ENCODE measurements at places on chromosomes 2 and 18.

GRCh38 chr2:220043990-220044335, 416.5 kb downstream of the SLC4A3 start:
- DNase-seq: no peak

DNA sequence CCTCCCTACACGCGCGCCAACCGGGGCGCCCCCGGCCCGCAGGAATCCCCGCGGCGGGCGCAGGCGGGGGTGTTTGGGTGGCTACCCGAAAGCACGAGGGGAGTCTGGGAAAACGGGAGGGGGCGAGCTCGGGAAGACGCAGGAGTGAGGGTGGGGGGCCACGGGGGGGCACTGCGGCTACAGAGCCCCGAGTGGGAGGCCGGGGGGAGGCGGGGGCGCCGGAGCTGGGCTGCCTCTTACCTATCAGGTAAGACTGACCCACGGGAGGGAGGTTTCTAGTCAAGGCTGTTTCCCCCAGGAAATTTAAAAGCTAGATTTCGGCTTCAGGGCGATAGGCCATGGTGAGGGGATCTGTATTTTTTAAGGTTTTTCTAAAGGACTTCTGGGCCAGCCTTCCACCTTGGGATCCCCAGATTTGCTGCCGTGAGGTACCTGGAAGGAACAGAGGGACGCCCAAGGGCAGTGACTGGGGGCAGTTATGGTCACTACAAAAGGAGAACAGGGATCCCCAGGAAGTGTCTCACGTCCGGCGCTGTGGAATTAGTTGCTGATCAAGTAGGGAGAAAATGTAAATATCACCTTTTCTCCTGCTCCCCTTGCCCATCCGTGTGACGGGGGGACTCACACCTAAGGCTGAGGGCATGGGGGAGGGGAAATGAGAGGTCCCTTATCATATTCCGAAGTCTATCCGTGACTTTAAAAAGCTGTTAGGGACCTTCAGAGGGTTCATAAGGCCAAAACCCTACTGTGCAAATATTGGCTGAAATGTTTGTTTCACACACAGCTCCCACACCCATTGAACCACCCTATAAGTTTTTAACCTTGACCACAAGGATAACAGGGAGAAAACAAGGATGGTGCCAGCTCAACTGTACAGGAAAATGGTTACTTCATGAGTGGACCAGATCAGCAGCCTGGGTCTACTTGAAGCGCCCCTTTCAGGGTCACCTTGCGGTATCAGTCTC, 638 bp upstream of the IRS1 start:
- DNase-seq: no peak

DNA sequence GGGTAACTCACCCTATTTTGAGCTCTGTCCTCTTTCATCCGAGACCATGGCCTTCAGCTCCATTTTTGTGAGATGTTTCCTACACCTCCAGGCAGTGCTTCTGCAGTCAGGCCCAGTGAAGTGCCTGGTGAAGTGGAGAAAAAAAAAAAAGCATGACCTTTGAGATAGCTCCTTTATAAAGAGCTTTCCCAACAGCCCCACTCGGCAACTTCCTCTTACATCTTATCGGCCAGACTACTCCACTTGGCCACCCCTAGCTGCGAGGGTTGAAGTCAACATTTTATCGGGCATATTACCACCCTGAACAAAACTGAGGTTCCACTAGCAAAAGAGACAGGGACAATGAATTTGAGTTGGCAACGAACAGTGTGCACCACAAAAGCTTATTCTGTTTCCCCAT, 124.8 kb upstream of the RNF152 start:
- no peak for DNase-seq

DNA sequence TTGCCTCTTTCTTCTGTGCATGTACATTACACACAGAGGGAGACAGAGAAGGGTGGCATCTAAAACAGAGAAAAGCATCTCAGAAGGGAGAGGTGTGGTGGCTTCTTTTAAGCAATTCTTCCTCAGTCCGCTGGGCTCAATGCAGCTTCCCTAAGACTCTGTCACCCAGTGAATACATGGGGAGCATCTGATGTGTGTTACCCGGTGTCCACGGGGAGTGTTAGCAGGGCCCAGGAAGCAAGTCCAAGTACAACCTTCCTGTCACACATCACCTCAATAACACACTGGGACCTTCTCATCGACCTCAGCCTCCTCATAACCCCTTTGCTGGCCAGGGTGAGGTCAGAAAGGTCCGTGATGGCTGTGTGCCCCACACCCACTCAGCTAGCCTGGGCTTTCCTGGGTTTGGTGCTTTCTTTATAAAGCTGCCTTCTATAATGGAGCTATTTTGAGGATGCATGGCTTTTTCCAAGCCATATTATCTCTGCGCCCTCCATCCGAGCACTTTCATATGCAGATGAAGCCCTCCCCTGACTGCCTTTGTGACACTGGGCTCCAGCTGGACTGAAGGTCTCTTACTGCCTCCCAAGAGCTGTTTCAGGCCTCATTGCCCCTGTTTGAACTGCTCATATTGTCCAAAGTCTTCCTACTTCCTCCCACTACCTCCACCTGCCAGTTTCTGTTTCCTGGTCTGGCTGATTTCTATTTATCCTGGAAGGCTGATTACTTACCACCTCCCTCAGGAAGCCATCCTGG, 21.4 kb downstream of the TNFRSF11A start:
- DNase-seq: peak; percentile 89

GRCh38 chr2:148876595-148877402, 1.8 kb downstream of the KIF5C start:
- DNase-seq: peak; percentile 85

- DNase-seq: no peak
These were observed 143.5 kb downstream of the SH3RF3 start for GRCh38 chr2:109272461-109272860.

DNA sequence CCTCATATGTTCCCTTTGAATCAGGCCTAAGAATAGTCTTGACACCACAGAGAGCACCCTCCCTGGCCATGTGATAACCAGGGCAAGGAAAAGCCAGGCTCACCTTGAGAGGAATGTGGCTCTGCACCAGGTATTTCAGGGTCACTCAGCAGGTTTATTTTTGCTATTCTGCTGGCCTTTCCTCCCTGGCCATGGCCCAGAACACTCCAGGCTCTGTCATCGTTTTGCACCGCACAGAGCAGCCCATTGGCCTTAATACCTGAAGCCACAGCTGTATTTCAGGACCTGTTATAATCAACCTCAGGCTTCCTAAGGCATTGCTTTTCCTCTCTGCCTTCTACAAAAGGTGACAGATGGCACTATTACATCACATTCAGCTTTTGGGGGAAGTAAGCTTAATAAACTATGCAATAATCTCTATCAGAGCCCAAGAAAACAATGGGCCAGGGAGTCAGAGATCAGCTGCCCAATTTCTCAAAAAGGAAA, 668.3 kb downstream of the IRS1 start:
- DNase-seq: no peak

DNA sequence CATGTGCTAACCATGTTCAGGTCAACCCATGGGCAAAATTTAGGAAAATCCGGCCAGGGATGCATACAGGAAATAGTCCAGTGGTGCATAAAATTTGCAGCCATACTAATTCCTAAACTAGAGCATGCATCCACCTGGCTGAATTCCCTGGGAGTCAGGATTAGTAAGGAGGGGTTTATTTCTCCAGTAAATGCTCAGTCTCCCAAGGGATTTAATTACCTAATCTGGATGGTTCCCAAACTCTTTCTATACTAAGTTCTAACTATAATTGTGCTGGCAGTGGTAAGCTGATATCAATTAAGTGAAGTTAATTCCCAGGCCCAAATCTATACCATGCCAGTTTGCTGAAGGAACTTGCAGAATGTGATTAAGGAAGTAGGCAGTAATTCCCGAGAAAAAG, 26.2 kb upstream of the EVA1A start:
- no peak for DNase-seq

DNA sequence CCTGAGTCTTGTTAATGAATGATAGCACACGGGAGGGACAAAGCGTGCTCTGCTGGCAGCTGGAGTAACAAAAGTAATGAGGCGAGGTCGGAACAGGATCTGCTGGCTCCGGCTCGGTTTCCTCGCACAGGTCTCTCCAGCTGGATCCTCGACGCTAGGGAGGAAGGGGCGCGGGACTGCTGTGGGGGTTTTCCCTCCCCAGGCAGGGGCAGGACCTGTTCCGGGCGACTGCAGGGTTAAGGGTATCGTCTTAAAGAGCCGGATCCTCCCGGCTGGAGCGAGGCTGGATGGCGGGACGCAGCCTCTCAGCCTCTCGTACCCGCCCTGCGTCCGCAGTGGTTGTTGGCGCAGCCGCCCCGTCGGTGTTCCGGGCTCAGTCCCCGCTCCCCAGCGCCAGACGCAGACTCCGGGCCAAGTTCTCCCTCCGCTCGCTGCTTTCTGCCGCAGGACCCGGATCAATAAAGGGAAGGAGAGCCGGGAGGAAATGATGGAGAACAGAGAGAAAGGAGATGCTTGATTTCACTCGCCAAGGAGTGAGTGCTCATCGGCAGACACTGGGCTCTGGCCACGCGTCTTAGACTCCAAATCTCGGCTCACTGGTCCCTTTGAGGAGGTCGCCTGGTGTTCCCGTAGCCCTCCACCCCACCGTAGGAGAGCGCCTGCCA, 1.1 kb upstream of the LIPG start:
- DNase-seq: peak; percentile 90

DNA sequence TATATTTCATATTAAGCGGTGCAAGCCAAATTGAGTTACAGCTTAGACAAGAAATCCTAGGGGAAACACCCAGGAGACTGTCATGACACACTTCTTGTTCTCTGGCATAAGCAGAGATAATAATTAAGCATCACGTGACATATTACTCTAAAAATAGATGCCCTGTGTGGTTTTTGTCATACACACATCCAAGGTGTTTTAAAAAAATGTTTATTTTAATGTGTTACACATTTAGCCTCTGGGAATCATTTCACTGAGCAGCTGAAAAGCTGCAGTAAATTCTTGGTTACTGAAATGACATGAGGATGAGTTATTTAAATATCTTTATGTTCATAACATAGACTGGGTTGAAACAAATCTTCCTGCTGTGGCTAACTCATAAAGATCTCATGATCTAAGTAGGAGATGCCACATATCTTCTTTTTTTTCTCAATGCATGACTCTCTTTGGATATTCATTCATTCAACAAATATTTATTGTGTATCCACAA, 38.0 kb upstream of the ERMN start:
- no peak for DNase-seq

- no peak for DNase-seq
These were observed 75.9 kb downstream of the TXNL1 start for GRCh38 chr18:56562479-56562878.

DNA sequence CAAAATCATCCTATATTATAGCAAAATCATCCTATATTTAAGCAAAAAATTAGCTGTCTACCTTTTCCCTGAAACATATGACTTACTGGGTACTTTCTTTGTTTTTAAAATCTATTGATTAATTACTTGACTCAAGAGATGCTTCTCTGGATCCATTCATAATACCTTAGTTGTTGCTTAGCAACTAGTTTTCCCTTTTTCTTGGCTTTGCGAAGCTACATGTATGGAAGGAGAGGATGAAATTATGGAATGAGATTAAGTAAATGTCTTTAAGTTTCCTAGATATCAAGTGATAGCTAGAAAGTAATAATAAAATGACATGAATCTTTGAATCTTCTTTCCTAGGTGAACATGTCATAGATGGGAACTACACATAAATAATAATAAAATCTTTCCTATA, 1033.2 kb upstream of the FAM98A start:
- no peak for DNase-seq

DNA sequence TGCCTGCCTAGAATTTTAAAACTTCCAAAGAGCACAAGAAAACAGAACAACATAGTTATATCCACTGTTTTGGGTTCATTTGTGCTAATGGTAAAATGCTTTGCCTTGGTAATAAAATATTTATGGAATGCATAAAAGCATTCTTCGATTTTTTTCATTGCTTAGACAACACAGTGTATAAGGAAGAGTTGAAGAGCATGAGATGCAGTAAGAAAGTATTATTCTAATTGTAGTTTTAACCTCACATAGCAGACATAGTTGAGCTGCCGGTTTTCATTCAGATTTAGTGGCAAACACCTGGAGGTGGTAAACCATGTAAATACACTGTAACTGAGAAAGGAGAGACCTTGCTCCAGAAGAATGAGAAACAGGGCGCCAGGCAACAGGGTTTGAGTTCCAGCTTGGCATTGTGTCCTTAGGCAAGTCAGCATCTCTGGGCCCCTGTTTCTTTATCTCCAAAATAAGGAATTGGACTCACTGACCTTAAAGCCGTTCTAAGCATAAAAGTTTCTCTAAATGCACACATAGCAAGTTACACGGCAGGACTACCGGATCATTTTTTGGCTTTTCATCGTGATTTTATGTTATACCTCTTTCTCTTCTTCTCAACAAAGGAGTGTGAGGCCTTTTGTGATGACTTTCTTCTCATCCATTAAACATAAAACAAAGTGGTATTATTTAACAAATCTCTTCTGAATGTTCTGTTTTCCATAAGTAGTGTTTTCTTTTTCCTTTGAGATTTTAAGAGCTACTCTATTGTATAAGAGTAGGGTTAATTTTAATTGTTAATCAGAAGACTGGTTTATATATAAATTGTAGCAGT, 7.9 kb downstream of the UGP2 start:
- no peak for DNase-seq

GRCh38 chr2:39492095-39492590, 55.1 kb upstream of the MAP4K3 start:
- no peak for DNase-seq

- peak; percentile 5 for DNase-seq
These were observed 303.3 kb upstream of the GULP1 start for GRCh38 chr2:187988348-187988747.

DNA sequence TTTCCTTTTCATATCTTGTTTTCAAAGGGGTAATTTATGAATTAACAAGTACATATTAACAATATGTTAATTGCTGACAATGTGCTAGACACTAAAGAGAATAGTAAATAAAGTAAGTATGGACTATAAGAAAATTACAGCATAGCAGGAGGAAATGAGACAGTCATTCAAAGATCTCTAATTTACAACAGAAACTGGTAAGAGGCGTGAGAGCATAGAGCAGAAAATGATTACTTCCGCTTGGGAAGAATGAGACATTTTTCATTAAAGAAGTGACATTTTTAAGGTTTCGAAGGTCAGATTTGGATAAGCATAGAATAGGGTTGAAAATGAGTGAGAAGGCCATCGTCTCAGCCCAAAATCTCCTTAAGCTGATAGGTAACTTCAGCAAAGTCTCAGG, 184.4 kb upstream of the SESTD1 start:
- DNase-seq: no peak

- no peak for DNase-seq
These were observed 57.2 kb downstream of the CDC42EP3 start for GRCh38 chr2:37614061-37614738.

DNA sequence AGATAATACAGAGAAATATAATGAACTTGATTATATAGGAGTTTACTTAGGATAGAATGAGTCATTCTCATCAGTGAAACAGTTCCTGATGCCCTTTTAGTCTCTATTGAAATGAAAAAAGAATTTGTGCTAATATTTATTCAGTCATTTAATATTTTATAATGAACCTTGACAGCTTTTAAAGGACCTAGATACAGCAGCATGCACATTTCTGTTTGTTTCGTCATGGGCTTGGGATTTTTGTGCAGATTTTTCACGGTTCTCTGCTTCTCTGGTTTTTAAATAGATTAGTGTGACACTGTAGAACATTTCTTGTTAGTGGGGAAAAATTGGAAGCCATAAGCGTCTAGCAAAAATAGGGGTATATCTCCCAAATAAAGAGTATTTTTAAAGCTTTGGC, 60.7 kb downstream of the NABP1 start:
- peak; percentile 11 for DNase-seq

- DNase-seq: no peak
These were observed 37.8 kb upstream of the RTTN start for GRCh38 chr18:70243131-70243929.

All from NCI-H146 (cell line).